Fibroblast of lung (primary cell): ENCODE measurements at places on chromosomes 5 and 9. TPM values are rescaled to one million over a fixed set of nuclear protein-coding genes. Genes with fewer than 3 reads are reported as not detected.

GOLGA2 gene
- total RNA-seq = 96.0 and 118 TPM in 2 replicates

SLC36A2 gene
- total RNA-seq = not detected in 2 replicates

CRAT gene
- total RNA-seq = 33.6 and 45.1 TPM in 2 replicates

SEC24A gene
- total RNA-seq = 17.7 and 20.8 TPM in 2 replicates

GPRIN1 gene
- 4.9 and 6.3 TPM in 2 replicates for total RNA-seq

SLC24A2 gene
- total RNA-seq = under 0.01 TPM in 2 replicates

CER1 gene
- total RNA-seq = not detected in 2 replicates

MEF2C gene
- 5.4 and 12.2 TPM in 2 replicates for total RNA-seq

PTGS1 gene
- total RNA-seq = 8.0 and 13.4 TPM in 2 replicates

GRCh38 chr9:93906195-93906880 lies 48.8 kb downstream of the BARX1 start:
- H3K36me3 ChIP-seq = no peaks in the 10 kb centered on the region
- H3K27me3 ChIP-seq = no peaks in the 10 kb centered on the region
- H3K27ac ChIP-seq = no peak overlapping the region
- no peak for DNase-seq
- no peak overlapping the region for H3K4me3 ChIP-seq

DNA sequence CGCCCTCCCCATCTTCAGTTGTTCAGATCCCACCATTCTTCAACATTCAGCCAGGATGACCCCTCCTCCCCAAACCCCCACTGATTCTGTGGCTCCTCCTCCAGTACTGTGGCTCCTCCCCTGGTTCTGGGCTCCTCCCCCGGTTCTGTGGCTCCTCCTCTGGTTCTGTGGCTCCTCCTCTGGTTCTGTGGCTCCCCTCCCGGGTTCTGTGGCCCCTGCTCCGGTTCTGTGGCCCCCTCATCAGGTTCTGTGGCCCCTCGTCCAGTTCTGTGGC lies 32.8 kb downstream of the C5orf15 start:
- H3K4me1 ChIP-seq = no peaks in the 10 kb centered on the region
- H3K27me3 ChIP-seq = peaks cover 7% of the 10 kb centered on the region
- no peak overlapping the region for H3K4me3 ChIP-seq
- H3K27ac ChIP-seq = no peak overlapping the region
- no peaks in the 10 kb centered on the region for H3K36me3 ChIP-seq

GRCh38 chr5:95924720-95925377 lies 36.8 kb downstream of the ELL2 start:
- peak; percentile 87 for DNase-seq
- H3K27ac ChIP-seq = no peak overlapping the region
- H3K4me3 ChIP-seq = no peak overlapping the region
- no peaks in the 10 kb centered on the region for H3K27me3 ChIP-seq
- H3K4me1 ChIP-seq = peaks cover 5% of the 10 kb centered on the region

DNA sequence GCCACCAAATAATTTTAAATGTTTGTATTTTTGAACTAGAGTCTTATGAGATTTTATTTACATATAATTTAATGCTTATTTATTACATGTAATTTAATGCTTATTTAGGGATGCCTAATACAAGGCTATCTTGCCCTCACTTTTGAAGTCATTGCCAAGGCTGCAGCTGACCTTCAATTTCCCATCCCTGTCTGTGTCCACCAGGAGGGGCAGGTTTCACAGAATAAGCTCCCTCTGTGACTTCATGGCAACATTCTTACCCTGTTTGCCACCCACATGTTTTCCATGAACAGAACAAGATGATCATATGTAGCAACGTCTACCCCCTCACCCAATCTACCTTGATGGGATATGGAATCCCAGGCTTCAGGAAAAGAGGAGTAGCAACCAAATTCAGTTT lies 27.0 kb downstream of the C5 start:
- no peak for DNase-seq
- no peak overlapping the region for H3K27ac ChIP-seq
- no peak overlapping the region for H3K4me3 ChIP-seq
- H3K36me3 ChIP-seq = no peaks in the 10 kb centered on the region
- no peaks in the 10 kb centered on the region for H3K27me3 ChIP-seq
- H3K4me1 ChIP-seq = peaks cover 2% of the 10 kb centered on the region

DNA sequence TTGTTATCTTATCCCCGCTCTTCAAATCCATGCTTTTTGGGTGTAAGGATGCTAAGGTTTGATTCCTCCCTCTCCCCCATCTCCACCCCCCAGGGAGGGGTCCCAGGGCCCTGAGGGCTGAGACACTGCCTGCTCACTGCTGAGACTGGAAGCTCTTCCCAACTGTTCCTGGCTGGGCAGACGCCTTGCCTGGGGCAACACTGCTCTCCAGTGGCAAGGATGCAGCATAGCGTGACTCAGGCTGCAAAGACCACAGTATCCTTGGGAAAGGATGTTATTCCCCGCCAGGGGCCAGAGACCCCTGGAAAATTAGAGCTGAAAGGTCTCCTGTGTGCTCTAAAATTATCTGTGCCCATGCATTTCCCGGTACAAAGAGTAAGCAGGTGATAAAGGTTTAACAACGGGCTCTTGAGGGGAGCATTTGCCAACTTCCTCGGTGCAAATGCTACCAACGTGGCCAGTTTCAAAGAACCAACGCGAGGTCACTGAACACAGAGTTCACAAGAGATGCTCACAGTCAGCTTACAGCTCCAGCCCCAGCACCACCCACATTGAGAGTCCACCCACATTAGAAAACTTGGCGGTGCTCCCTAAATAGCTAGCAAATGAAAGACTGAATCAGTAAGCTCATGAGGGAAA lies 271.9 kb downstream of the NSG2 start:
- H3K4me3 ChIP-seq = no peak overlapping the region
- DNase-seq = peak; percentile 45
- no peak overlapping the region for H3K27ac ChIP-seq
- no peaks in the 10 kb centered on the region for H3K27me3 ChIP-seq

DNA sequence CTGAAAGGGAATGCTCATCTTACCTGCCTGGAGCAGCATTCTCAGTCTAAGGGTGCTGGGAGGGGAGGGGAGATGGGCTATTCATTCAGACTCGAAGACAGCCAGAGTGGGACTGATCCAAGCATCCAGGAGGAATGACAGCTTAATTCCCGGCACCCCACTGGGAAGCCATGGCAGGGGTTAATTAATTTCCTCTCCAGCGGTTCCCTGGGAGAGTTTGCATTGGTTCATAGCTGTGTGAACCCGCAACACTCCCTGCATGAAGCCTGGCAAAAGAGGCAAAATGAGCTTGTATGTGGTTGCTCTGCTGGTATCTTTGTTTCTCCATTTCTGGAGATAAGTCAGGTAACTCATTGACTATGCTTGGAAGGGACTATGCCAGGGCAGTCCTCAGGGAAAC lies 401.0 kb upstream of the SLC24A2 start:
- no peak overlapping the region for H3K4me3 ChIP-seq
- no peaks in the 10 kb centered on the region for H3K36me3 ChIP-seq
- H3K4me1 ChIP-seq = no peaks in the 10 kb centered on the region

- H3K4me1 ChIP-seq = peaks cover 3% of the 10 kb centered on the region
- peaks cover 7% of the 10 kb centered on the region for H3K27me3 ChIP-seq
- H3K27ac ChIP-seq = no peak overlapping the region
- no peaks in the 10 kb centered on the region for H3K36me3 ChIP-seq
- H3K4me3 ChIP-seq = no peak overlapping the region
Measured at GRCh38 chr9:36993933-36994764, 39.9 kb downstream of the PAX5 start.

DNA sequence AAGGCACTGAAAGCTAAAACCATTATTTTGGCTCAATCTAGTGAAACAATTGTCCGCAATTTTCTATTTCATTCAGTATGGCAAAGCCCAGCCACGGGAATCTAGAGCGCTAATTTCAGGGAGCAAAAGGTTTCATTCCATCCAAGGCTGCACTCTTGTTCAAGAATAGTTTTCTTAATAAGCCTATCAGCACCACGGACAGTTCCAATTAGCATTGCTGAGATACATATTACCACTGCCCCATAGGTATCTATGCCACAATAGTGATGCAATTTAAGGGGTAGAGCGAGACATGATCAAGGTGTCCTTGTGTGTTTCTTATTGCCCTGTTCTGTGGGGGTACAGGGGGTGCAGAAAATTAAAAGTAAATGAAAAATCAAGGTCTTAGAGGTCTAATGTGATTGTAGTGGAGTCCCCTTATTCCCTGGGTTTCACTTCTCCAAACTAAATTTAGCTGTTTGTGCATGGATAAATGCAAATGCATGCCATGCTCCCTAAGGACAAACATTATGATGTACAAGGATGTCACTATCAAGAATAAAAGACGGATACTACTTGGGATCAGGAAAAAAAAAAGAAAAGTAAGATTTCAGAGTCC lies 45.5 kb downstream of the SPOCK1 start:
- H3K27me3 ChIP-seq = no peaks in the 10 kb centered on the region
- no peak overlapping the region for H3K4me3 ChIP-seq
- no peaks in the 10 kb centered on the region for H3K36me3 ChIP-seq
- DNase-seq = peak; percentile 44
- no peaks in the 10 kb centered on the region for H3K4me1 ChIP-seq

GRCh38 chr9:32590898-32591297 lies 17.9 kb upstream of the NDUFB6 start:
- H3K4me1 ChIP-seq = no peaks in the 10 kb centered on the region
- no peak overlapping the region for H3K27ac ChIP-seq
- DNase-seq = no peak
- H3K27me3 ChIP-seq = no peaks in the 10 kb centered on the region
- no peak overlapping the region for H3K4me3 ChIP-seq

GRCh38 chr9:127293767-127294166 lies 29.2 kb downstream of the GARNL3 start:
- H3K27ac ChIP-seq = no peak overlapping the region
- DNase-seq = no peak
- no peaks in the 10 kb centered on the region for H3K27me3 ChIP-seq
- H3K4me1 ChIP-seq = no peaks in the 10 kb centered on the region

GRCh38 chr9:95073042-95073607 lies 244.4 kb downstream of the FANCC start:
- H3K27me3 ChIP-seq = no peaks in the 10 kb centered on the region
- DNase-seq = peak; percentile 38
- H3K4me3 ChIP-seq = no peak overlapping the region
- peaks cover 13% of the 10 kb centered on the region for H3K36me3 ChIP-seq
- H3K27ac ChIP-seq = no peak overlapping the region
- peaks cover 27% of the 10 kb centered on the region for H3K4me1 ChIP-seq

DNA sequence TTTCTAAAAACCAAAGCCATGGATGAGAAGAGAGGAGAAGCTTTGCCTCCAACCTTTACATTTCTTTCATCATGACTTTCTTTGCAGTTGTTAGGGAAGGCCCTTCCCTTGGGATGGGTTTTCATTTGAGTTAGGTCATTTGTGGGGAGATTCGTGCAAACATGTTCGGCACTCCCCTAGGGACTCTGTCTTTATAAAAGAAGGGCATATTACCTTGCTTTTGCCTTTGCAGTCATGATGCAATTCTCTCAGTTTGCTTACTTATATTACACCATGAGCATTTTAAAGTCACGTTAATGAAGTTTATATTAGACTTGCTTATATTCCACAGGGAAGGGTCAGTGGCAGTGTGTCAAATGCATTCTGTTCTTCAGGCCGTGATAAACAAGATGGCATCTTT lies 289.3 kb upstream of the WWC1 start:
- H3K27me3 ChIP-seq = no peaks in the 10 kb centered on the region
- H3K4me1 ChIP-seq = no peaks in the 10 kb centered on the region
- H3K27ac ChIP-seq = no peak overlapping the region
- H3K36me3 ChIP-seq = no peaks in the 10 kb centered on the region
- no peak for DNase-seq

DNA sequence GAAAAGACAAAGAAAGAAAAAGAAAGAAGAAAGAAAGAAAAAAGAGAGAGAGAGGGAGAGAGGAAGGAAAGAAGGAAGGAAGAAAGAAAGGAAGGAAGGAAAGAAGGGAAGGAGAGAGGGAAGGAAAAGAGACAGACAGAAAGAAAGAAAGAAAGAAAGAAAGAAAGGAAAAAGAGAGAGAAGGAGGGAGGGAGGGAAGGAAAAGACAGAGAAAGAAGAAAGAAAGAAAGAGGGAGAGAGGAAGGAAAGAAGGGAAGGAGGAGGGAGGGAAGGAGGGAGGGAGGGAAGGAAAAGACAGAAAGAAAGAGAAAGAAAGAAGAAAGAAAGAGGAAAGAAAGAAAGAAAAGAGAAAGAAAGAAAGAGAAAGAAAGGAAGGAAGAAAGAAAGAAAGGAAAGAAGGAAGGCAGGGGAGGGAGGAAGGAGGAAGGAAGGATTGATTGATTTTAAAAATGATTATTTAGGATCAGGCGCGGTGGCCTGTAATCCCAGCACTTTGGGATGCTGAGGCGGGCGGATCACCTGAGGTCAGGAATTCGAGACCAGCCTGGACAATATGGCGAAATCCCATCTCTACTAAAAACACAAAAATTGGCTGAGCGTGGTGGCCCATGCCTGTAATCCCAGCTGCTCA lies 23.3 kb upstream of the TOR1B start:
- H3K36me3 ChIP-seq = no peaks in the 10 kb centered on the region
- no peaks in the 10 kb centered on the region for H3K27me3 ChIP-seq
- H3K27ac ChIP-seq = no peak overlapping the region
- peaks cover 10% of the 10 kb centered on the region for H3K4me1 ChIP-seq
- DNase-seq = no peak
- H3K4me3 ChIP-seq = no peak overlapping the region

DNA sequence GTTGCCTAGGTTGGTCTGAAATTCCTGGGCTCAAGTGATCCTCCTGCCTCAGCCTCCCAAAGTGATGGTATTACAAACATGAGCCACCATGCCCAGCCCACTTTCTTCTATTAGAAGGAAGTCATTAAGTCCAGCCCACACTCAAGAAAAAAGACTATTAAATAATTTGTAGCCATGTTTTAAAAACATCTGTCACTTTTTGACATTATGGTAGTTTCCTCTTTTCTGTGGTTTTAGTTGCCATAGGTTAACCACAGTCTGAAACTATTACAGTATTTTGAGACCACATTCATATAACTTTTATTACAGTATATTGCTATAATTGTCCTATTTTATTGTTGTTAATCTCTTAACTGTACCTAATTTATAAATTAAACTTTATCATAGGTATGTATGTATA lies 31.9 kb upstream of the C5orf24 start:
- H3K36me3 ChIP-seq = peaks cover 4% of the 10 kb centered on the region
- no peak for DNase-seq
- no peak overlapping the region for H3K27ac ChIP-seq
- no peak overlapping the region for H3K4me3 ChIP-seq

- H3K36me3 ChIP-seq = no peaks in the 10 kb centered on the region
- H3K4me3 ChIP-seq = no peak overlapping the region
- H3K4me1 ChIP-seq = no peaks in the 10 kb centered on the region
- no peaks in the 10 kb centered on the region for H3K27me3 ChIP-seq
- no peak overlapping the region for H3K27ac ChIP-seq
- DNase-seq = no peak
Measured at GRCh38 chr9:112997236-112997941, 14.6 kb downstream of the ZNF883 start.

- H3K4me1 ChIP-seq = no peaks in the 10 kb centered on the region
- no peak overlapping the region for H3K27ac ChIP-seq
- H3K36me3 ChIP-seq = no peaks in the 10 kb centered on the region
- peak; percentile 90 for DNase-seq
- no peaks in the 10 kb centered on the region for H3K27me3 ChIP-seq
Measured at GRCh38 chr9:88852794-88853193, 138.5 kb upstream of the S1PR3 start.

GRCh38 chr5:37665889-37666288 lies 174.0 kb downstream of the GDNF start:
- peaks cover 10% of the 10 kb centered on the region for H3K4me1 ChIP-seq
- DNase-seq = peak; percentile 58
